ENCODE measurements at places on chromosomes 11 and 22.

DNA sequence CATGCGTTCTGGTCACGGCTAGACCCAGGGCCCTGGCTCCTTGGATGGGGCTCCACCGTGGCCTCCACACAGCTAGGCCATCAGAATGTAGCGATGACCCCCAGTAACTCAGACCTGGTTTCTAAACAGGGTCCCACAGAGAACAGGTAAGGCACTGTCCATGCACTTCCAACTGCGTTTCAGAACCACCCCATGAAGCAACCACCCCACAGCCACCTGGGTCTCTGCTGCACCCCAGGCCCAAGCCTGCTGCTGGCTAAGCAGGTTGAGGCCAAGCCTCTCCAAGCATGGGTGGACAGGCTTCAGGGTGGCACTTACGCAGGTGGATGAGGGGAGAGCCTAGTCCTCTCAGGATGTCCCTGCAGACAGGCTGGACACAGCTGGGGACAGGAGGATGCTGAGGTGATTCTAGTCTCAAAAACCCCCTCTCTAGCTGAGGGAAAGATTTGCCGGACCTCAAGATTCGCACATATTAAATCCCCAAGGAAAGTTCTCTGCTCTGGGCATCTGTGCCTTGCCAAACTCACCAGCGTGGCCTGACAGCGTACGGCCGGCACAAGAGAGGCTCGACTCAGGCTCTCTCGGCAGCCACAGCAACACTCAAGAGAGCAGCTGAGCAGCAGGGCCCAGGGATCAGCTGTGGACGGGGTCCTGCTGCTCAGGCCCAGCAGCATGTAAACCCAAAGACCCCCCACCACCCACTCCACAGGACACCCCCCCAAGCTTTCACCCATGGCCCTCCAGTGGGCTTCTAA, 141.6 kb downstream of the CRYBB2 start:
- no peak for DNase-seq

- DNase-seq, result no peak
These were observed 303.6 kb downstream of the SBF2 start for GRCh38 chr11:9990221-9990973.

- no peak for DNase-seq
These were observed 6.5 kb downstream of the MYBPC3 start for GRCh38 chr11:47345890-47346563.

DNA sequence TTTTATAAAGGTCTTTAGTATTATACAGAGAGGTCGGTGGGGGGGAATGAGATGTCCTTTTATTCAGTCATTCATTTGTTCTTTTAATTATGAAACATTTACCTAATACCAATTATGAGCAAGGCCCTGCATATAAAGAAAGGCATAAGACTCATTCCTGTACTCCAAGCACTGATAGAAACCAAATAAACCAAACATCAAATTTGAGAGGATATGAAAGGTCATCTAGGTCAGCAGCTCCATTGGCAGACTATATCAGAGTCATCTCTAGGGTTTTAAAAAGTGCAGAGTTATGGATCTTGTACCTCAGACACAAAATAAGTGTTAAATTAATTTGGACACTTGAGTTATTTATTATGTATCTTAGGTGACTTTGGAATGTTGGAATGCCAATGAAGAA, 71.5 kb downstream of the CASP12 start:
- no peak for DNase-seq

GRCh38 chr11:47099918-47100315, 76.8 kb downstream of the ARFGAP2 start:
- DNase-seq, result no peak

GRCh38 chr11:62726156-62726914, 922 bp downstream of the HNRNPUL2 start:
- no peak for DNase-seq

- no peak for DNase-seq
These were observed 12.7 kb upstream of the CHORDC1 start for GRCh38 chr11:90235526-90235925.

- no peak for DNase-seq
These were observed 87.7 kb upstream of the ANO3 start for GRCh38 chr11:26244207-26244606.

DNA sequence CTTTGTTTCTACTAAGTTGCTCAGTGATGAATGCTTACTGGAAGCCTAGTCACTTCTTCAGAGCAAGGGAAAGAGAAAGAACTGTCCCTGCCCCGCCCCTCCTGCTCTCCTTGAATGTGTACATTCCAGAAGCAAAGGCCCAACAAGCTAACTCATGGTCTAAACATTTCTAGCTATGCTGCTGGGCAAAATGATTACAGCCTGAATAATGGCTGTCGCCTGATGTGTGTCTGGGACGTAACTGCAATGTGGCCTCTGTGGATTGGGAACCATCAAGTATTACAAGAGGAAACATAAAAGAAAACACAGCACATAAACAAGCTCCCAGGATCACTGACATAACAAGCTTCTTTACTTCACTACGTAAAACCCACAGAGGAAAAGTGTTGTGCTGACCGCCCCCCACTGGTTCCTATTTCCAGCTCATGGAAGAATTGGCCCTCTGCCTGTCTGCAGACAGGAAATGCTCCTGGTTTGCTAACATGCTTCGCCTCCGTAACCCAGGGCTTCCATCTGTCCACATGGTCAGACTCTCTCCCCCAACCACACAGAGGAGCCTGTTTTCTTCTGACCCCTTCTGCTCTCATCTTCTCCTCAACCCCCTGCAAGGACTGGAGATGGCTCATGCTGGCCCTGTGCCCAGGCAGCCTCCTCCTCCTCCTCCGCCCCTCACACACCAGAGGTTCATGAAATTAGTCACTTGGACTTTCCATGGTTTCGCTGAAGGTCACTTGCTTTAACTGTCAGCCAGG, 187.2 kb downstream of the MAML2 start:
- peak; percentile 39 for DNase-seq

- peak; percentile 56 for DNase-seq
These were observed 639 bp downstream of the INCENP start for GRCh38 chr11:62124186-62125113.

DNA sequence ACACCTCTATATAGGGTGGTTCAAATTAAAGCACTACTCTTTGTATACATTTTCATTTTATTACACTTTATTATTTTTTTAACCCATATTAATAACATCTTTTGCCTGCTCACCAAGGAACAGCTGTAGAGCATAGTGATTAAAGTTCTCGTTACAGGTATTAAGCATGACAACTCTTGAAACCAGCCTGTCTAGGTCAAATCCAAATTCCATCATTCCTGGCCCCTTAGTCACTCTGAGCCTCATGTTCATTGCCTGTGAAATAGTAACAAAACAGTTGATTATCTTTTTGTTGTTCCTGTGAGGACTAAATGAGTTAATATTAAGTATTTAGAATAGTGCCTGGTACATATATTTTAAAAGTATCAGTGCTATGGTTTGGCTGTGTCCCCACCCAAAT, 334.5 kb downstream of the RAB38 start:
- DNase-seq, result no peak

GRCh38 chr11:111370902-111371578, 8.0 kb downstream of the POU2AF1 start:
- no peak for DNase-seq

- DNase-seq, result no peak
These were observed 1.1 kb downstream of the NEAT1 start for GRCh38 chr11:65423516-65424204.

GRCh38 chr11:16926883-16927626, 87.2 kb downstream of the PLEKHA7 start:
- no peak for DNase-seq

GRCh38 chr11:104846216-104846615, 52.0 kb downstream of the CASP12 start:
- DNase-seq, result no peak

- no peak for DNase-seq
These were observed 93.1 kb upstream of the SPON1 start for GRCh38 chr11:13869398-13869886.

- peak; percentile 3 for DNase-seq
These were observed 30.3 kb upstream of the PRR5 start for GRCh38 chr22:44671742-44672141.

GRCh38 chr22:46770726-46771125, 8.3 kb downstream of the TBC1D22A start:
- no peak for DNase-seq

- no peak for DNase-seq
These were observed 41.2 kb downstream of the RRAS2 start for GRCh38 chr11:14317659-14318325.

DNA sequence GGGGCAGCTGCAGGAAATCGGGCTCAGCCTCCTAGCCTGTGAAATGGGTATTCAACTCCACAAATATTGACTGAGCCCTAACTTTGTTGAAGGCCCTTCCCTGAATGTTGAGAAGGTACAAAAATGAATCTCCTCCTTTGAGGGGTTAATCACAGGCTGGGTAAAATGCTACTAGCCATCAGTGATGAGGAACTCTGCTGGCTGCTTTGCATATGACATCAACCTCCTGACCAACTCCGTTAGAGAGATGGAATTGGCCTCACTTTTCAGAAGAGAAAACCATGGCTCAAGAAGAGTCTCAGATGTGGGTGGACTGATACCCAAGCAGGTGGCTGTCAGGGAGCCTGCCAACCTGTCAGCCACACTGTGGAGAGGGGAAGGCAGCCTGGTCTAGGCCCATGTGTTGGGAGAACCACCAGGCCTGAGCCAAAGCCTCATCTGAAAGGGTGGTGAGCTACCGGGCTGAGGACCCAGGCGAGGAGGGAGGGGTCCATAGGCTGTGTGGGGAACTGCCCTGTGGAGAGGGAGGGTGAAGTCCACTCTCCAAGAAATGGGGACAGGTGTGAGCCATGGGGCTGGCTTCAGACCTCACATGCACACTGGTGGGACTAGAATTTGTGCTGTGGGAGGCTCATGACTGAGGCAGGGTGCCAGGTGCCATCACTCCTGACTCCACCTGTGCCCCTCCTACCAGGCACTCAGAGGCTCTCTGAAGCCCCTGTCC, 11.8 kb downstream of the CDCA5 start:
- DNase-seq, result peak; percentile 29

DNA sequence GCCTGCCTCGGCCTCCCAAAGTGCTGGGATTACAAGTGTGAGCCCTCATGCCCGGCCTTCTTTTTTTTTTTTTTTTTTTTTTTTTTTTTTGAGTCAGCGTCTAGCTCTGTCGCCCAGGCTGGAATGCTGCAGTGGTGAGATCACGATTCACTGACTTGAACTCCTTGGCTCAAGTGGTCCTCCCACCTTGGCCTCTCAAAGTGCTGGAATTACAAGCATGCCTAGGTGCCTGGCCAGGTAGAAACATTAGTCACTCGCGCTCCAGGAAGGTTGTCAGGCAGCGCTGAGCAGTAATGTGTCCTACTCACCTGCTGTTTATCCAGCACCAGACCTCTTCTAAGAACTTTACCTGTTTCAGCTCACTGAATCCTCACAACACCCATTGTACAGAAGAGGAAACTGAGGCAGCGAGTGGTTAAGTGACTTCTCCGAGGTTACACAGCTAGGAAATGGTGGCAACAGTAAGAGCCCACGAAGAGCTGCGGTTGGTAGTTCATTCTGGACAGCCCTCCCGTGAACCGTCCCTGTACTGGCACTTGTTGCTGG, 496 bp upstream of the CST6 start:
- DNase-seq, result peak; percentile 56

- no peak for DNase-seq
These were observed 18.4 kb upstream of the LRRC55 start for GRCh38 chr11:57163160-57163868.

DNA sequence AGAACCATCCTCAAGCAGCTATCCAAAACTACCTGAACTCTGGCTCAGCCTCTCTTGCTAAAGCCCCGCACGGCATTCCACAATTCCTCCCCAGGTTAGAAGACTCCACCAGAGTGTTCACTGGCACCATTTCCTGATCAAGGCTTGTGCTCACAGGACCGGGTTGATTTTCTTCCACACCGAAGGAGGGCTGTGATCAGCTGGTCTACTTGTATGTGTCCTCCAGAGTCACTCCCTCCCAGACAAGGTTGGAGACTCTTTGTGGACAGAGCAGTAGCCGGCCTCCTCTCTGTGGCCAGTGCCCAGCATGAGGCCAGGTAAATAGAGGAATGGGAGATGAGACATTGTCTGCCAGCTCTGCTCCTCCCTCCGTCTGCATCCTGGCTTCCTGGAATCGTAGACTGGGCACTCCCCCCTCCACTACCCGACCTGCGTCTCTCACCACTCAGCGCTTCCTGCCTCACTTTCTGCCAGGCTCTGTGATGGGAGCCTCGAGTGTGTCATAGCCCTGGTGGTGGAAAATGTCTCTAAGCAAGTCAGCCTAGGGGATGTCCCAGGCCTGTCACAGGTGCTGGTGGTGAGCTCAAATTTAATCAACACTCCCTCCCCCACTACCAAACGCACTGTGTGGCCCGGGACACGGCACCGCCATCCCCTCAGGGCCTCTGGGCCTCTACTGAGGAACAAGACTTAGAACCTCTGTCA, 12.5 kb upstream of the TMPRSS6 start:
- no peak for DNase-seq

- no peak for DNase-seq
These were observed 26.8 kb downstream of the WBP2NL start for GRCh38 chr22:42025421-42025820.

GRCh38 chr22:45743687-45744086, 72.1 kb downstream of the ATXN10 start:
- no peak for DNase-seq

- no peak for DNase-seq
These were observed 1.8 kb downstream of the GAS2 start for GRCh38 chr11:22668005-22668796.

DNA sequence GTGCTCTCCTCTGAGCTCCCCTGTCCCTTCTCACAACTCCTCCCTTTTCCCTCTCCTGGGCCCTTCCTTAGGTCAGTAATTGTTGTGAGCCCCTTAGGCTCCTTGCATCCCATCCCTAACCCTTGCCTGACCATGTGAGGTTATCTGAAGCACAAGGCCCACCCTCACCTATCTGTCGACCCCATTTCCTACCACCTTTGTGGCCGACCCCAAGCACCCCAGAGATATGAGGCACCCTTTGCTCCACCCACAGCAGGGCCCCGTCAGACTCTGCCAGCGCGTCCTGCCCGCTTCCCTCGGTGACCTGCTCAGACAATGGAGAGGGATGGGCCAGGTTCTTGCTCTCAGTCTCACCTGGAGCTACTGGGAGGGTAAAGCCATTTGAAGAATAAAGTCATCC, 1.3 kb downstream of the GNG3 start:
- DNase-seq, result peak; percentile 36

DNA sequence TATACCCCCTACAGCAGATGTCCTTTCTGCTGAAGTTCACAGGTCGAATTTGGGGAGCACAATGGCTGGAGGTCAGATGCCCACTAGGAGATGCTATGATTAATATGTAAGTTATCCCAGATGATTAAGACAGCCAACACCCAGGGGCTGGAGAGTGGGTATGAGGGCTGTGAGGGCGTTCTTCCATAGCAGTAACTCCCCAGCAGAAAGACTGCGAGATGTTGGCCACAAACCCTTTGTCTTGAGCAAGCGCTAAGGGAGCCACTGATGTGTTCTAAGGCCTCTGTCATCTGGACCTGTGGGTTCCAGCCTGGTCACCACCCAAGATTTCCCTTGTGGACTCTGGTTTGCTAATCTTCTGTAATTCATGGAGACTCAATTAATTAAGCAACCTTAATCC, 77.6 kb downstream of the BMAL1 start:
- DNase-seq, result no peak

GRCh38 chr11:101030015-101030414, 99.6 kb downstream of the PGR start:
- no peak for DNase-seq

DNA sequence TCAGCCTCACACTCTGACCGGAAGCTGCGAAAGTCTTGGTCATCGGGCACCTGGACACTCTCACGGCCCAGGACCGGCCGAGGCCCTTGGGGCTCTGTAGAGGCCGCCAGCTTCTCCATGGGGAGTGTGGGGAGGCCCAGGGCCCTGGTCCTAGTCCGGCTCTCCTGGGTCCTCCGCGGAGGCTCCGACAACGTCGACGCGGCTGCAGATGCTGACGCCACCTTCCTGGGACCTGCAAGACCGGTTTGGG, 12.9 kb downstream of the STARD10 start:
- DNase-seq, result no peak

Measured in H7 (cell line).